Activated naive CD8-positive, alpha-beta T cell treated with anti-CD3 and anti-CD28 coated beads, Interleukin-2, amount 50 U/mL, for 16 hours (primary cell): ENCODE measurements at places on chromosomes 12 and 14.
A peak's percentile ranks its signal among the peaks of the same experiment; 100 is the strongest.

DNA sequence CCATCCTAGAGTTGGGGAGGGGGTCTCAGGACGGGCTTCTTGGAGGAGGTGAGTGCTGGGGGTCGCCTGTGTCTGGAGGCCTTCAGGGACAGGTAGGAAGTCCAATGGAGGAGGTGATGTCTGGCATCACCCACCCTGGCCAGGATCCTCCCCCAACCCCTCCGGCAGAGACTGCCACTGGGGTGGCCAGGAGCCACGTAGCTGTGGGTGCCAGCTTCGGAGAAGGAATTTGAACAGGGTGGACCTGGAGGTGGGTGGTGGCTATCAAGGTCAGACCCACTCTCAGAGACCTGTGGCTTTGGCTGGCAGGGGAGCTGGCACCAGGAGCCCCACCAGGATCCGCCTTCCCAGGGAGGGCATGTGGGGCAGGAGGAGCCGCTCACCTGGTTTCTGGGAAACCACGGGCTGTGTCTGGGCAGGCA is 9.1 kb downstream of the CEP170B start:
- no peak for DNase-seq

- DNase-seq = no peak
Observed at GRCh38 chr14:103626146-103626850, 2.7 kb upstream of the KLC1 start.

DNA sequence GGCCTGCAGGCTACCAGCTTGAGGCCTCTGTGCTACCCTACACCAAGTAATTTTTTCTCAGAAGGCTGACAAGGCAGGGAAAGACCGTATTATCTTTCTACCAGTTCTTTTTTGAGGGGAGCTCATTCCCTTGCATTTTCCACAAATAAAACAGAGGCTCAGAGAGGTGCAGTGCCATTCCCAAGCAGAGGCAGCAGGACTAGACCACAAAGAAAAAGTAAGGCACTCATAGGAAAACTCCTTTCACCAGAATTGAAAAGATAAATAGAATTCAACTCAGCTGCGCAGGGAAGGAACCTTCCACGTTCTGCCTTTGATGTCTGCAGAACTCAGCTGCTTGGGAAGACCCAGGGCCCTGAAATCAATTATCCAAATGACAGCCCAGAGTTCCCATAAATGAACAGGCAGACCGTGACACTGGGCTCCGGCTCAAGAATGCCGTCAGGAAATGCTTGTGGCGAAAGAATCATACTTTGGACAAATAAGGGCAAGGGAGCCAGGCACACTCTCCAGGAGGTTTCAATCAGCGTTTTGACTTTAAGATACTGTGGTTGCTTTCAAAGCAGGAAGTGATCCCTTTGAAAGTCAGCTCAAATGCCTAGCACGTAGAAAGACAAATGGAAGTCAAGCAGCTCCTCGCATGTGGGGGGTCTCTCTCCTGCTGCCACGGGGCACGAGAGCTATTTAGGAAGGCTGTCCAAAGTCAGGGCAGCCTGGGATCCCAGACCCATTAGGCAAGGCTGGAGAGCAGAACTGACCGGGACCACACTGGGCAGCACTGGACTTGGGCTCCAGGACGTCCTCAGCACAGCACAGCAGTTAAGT is 14.0 kb downstream of the KCTD10 start:
- DNase-seq = no peak

DNA sequence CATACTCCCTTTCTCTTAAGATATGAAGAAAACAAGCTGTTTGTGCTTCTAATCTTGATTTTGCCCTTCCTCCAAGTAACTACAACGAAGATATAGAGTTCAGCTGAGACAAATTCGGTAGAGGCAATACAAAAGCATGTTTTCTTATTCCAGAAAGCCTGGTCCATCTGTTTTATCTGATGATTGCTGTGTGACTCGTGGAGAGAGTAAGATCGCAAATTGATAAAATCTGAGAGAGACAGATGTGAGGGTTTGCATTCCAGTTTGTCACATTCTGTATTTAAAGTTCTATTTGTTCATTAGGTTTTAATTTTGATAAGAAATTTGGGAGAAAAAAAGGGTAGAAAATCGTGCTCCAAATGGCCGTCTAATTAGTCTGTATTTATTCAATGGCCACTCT is 192.1 kb downstream of the CPNE8 start:
- no peak for DNase-seq

- DNase-seq = no peak
Observed at GRCh38 chr12:31407562-31407961, 81.6 kb upstream of the SINHCAF start.

GRCh38 chr12:51247523-51248206 is 9.0 kb downstream of the DAZAP2 start:
- no peak for DNase-seq

- DNase-seq = no peak
Observed at GRCh38 chr12:130981911-130982310, 28.2 kb downstream of the ADGRD1 start.

DNA sequence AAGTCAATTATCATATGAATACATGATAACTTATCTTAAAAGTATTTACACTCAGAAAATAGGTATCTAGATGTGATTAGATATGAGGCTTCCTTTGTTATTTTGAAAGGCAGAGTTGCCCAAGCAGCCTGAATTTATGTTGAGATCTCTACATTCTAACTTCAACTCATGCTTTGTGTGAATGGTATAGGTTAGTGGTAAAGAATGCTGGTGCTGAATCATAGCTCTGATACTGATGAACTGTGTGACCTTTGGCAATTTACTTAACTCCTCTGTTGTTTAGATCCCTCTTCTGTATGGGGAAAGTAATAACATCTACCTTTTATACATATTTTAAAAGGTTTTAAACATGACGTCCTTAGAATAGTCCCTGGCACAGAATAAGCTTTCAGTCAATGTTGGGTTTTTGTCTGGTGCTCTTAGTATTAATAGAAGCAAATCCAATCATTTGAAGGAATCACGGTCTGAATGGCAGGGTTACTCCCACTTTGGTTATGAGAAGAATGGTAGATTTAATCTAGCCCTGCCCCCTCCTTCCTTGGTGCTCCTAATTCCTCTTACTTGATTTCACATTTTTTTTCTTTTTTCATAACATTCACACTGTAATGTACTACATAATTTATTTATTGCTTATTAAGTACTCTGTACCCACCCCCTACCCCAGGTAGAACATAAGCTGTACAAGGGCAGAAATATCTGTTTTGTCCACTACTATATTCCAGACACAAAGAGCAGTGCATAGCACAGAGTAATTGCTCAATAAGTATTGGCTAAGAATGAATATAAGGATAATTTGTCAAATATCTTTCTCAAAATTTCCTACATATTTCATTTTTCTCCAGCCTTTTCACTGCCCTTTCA is 203.3 kb upstream of the KRR1 start:
- no peak for DNase-seq

DNA sequence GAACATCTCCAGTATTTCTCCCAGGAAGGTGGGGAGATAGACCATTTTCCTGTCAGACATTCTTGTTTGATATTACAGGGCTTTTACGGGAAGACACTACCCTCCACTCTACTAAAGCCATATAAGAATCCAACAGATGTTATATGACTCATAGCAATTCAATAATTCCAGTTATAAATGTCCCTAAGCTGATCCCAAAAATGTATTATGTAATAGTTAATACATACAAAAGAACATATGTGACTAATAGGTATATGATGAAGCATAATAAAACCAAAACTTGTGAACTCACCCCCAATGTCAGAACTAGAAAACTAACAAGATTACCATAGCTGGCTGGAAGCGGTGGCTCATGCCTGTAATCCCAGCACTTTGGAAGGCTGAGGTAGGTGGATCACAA is 84.2 kb downstream of the EFCAB11 start:
- DNase-seq = no peak

GRCh38 chr14:59116984-59117415 is 71.5 kb upstream of the DAAM1 start:
- no peak for DNase-seq

GRCh38 chr14:36315159-36315853 is 5.1 kb downstream of the MBIP start:
- no peak for DNase-seq

DNA sequence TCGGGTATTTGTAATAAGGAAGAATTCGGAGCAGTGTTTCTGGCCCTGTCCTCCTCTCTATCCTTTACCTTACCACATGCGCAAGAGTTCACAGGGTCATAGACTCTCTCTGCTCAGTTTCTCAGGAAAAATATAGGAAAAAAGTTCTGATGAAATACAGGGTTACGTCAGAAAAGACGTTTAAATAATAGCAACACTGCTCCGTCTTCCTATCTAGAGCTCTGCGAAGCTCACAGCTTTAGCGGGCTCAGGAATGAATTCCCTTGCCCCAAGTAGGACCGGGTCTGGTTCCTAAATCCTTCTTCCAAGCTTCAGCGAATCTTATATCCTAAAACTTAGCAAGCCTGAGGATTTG is 365 bp downstream of the CCDC59 start:
- no peak for DNase-seq

DNA sequence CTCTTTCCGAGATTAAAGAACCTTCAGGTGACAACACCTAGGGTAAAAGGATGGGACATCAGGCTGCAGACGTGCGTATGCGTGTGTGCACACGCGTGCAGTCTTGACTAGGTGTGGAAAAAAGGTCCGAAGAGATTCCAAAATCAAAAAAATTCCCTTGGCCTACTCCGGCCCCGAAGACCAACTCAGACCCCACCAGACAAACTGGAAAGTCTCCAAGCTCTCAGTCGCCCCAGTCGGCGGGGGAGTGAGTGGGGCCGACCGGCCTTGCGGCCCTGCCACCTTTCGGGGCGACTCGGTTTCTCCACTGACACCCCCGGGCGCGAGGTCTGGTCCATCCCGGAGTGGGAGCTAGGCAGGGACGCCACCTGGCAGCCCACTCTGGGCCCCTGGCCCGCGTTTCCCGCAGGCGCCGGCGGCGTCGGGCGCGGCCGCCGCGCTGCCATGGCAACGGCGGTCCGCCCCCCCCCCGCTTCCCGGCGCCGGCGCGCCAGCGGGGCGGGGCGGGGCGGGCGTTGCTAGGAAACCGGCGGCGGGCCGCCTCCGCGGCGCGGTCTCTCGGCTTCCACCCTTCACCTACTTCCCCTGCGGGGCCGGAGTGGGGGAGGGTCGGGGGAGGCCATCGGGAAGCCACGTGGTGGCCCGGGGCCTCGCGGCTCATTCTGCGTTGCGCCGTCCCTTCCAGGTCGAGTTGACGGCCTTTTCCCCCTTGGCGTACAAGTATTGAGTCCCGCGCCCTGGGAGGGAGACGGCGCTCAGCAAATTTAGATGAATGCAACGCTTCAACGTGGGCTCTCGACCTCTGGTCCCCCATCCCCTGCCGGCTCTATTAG is 253.1 kb downstream of the EFCAB11 start:
- peak; percentile 58 for DNase-seq

- no peak for DNase-seq
Observed at GRCh38 chr12:74971201-74971600, 238.4 kb downstream of the KCNC2 start.

DNA sequence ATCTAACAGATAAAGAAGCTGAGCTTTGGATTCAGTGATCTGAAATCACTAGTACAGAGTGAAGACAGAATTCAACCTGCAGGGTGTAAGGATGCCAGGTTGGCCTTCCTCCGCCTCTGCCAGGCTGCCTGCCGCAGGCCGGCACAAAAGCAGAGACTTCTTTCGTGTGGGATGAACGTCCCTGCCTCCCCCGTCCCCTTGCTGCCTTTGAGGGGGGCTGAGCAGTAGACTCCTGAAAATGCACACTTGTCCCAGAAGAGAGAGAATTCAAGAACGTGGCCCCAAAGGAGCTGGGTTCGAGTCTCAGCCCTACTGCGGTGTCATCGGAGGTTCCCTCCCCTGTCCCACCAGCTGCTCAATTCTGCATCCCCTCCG is 154.3 kb downstream of the BCL11B start:
- DNase-seq = no peak

GRCh38 chr12:62731055-62731820 is 203.7 kb downstream of the PPM1H start:
- DNase-seq = no peak

GRCh38 chr12:109689426-109689825 is 24.2 kb upstream of the FAM222A start:
- DNase-seq = no peak

- DNase-seq = no peak
Observed at GRCh38 chr14:57189070-57189469, 79.6 kb downstream of the EXOC5 start.

DNA sequence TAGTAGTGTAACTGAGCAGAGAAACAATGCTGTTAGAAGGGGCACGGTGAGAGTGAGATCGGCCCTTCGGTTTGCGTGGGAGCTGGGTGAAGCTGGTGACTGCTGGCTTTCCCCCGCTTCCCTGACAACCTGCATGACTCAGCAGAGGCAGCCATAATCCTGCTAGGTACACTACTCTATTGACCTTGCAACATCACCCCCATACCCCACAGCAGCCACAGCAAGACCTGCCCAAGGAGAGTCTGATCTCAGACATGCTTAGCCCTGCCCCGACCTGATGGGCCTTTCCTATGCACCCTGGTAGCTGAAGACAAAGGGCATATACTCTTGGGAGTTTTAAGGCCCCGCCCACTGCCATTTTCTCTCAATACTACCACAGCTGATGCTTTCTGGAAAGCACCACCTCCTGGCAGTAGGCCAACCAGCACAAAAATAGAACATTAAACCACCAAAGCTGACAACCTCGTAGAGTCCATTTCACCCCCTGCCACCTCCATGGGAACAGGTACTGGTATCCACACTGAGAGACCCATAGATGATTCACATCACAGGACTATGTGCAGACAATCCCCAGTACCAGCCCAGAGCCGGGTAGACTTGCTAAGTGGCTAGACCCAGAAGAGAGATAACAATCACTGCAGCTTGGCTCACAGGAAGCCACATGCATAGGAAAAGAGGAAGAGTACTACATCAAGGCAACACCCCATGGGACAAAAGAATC is 75.9 kb upstream of the RGS6 start:
- DNase-seq = no peak
